Activated T-cell treated with anti-CD3 and anti-CD28 coated beads, Interleukin-2, amount 50 U/mL, for 4 hours (primary cell): ENCODE measurements at places on chromosomes 16 and 17.

- no peak for DNase-seq
Observed at GRCh38 chr17:1286379-1287106, 7.1 kb downstream of the TRARG1 start.

DNA sequence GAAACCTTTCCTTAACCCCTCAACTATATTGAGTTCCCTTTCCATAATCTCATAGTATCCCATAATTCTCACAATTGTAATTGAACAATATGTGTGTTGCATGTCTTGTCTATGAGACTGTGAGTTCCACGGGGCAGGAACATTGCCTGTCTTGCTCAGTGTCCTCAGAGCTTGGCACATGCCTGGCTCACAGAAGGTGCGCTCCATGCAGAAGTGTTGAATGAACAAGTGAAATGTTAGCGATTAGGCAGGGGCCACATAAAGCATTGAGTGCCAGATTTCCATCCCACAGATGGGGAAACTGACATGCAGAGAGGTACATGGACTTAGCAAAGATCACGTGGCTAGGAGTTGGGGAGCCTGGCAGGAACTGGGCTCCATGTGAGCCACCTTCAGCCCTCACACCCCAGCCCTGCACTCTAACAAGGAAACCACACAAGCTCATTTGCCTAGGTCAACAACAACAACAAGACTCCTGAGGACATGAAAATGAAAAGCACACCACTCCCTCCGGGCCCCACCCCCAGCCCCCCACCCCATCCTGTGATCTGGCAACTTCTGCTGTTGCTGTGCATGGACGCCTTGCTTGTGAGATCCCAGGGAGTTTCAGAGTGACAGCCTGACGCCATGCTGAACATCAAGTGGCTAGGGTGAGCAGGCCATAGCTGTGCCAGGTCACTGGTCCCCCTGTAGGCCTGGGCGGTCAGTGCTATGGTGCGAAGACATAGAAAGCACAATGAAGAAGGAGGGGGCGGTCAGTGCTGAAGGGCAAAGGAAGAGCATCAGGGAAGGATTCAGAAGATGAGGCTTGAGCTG, 5.0 kb downstream of the PIK3R5 start:
- DNase-seq, result no peak

GRCh38 chr16:57166951-57167350, 18.9 kb downstream of the PSME3IP1 start:
- no peak for DNase-seq

- no peak for DNase-seq
Observed at GRCh38 chr17:180381-181244, 837 bp downstream of the DOC2B start.

- DNase-seq, result no peak
Observed at GRCh38 chr17:10169290-10169689, 29.1 kb downstream of the GAS7 start.

GRCh38 chr17:80969030-80969673, 22.5 kb upstream of the CHMP6 start:
- DNase-seq, result no peak

DNA sequence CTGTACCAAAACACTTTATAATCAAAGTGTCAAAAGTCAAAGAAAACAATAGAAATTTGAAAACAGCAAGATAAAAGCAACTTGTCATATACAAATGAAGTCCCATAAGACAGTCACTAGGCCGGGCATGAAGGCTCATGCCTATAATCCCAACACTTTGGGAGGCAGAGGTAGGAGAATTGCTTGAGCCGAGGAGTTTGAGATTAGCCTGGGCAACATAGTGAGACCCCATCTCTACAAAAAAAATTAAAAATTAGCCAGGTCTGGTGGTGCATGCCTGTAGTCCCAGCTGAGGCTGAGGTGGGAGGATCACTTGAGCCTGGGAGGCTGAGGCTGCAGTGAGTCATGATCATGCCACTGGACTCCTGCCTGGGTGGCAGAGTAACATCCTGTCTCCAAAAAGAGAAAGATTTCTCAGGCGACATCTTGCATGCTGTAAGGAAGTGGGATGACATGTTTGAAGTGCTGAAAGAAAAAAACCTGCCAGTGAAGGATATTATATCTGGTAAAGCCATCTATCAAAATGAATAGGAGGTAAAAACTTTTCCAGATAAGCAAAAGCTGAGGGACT, 98.7 kb upstream of the NACA2 start:
- no peak for DNase-seq

DNA sequence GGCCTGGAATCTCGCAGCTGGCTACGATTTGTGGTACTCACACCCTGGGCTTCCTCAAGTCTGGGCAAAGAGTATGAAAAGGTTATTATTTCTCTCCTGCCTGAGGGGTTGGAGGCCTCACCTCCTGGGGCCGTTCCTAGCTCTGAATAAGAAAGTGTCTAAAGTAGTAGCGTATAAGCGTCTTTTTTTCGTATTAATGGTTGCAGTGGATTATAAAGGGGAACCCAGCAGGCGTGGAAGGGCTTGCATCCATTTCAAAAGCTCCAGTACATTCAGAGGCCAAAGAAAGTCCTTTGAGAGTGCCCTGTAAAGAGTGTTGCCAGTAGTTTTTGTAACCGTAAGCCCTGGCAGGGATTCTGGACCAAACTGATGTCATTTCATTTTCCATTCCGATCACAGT, 72.2 kb upstream of the MPHOSPH6 start:
- DNase-seq, result no peak

DNA sequence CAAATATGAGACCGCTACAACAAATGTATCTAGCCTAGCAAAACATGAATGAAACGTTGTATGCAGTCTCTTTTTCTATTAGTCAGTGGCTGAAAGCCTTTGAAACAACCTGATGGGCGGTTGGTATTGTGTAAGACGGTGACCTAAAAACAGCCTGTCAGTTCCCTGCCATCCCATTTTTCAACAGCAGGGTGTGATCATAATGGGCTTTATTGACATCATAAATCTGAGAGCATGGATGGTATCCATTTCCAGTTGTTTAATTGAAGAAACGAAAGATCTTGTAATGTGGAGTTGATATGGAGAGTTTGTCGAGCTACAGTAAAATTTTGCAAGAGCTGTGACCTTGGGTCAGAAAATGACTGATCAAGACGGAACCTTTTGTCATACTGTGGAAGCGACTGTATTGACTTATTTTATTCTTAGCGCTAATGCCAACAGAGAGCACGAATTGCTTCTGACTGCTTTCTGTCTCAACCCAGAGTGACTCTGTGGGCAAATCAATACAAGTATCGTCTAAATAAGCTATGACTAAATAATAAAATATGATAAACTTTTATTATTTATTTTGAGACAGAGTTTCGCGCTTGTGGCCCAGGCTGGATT, 12.3 kb upstream of the MEIOB start:
- no peak for DNase-seq

DNA sequence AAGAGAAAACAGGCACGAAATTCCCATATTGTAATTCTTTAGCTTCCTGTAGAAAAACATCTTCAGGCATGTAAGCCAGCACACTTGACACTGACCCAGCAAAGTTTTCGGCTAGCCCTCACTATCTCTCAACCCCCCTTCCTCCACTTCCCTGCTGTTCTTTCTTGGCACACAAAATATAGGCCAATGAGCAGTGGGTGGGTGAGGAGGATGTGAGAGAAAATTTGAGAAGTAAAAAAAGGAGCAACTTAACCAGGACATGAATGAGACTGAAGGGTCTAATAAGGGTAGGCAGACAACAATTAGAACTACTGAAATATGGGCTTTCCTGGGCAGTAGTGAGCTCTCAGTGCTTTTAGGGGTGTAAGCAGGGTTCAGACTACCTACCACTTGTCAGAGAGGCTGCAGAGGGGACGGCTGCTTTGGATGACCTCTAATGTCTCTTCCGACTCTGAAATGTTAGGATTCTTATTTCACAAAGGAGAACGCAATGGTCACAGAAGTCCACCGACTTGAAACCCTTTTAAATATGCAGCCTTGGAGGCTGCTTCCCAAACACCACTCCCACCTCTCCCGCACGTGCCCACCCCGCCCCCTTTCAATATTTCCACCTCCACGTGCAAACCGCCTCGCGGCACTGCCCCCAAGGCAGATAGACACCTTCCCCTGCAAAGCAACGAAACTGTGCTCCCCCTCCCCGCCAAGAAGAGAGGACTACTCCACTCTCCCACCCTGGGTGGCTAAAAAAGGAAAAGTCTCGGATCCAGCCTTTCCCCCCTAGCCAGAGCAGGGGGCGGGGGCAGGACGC, 889 bp downstream of the MBTD1 start:
- no peak for DNase-seq

DNA sequence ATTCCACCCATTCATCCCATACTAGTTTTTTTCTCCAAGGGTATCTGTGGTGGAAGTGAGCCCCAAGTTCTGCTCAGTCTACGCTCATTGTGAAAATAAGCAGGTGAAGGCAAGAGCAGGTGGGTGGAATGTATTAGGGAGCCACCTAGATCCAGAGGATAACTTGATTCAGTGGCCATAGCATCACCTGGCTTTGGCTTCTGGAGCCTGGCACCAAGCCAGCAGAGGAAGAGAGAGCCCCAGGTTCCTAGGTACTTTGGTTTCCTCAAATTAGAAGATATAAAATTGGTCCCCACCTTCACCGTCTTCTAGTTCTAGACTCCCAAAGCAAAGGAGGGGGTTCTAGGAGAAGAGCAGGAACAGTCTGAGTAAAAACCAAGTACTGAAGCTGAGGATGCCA, 4.1 kb downstream of the FXR2 start:
- DNase-seq, result no peak

DNA sequence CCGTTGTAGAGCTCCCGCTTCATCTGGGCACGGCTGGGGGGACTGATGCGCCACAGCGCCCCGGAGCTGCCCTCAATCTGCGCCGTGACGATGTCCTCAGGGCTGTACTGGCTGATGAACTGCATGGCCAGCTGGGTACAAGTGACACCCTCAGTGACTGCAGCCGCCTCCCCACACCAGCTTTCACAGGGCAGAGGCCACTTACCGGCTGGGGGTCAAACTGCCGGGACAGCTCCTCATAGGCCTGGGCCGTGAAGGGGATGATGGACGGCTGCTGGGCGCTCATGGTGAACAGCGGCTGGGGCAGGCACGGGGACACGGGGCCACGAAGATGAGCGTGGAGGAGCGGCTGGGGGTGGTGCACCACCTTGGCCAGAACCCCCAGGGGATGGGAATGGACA, 10.3 kb downstream of the CTU2 start:
- no peak for DNase-seq

GRCh38 chr17:66468241-66469087, 166.1 kb downstream of the PRKCA start:
- DNase-seq, result no peak

- no peak for DNase-seq
Observed at GRCh38 chr16:54602666-54603065, 316.1 kb upstream of the IRX3 start.

- DNase-seq, result no peak
Observed at GRCh38 chr17:42441371-42442195, 17.1 kb upstream of the ATP6V0A1 start.

- no peak for DNase-seq
Observed at GRCh38 chr16:13915033-13915635, 4.8 kb upstream of the ERCC4 start.

DNA sequence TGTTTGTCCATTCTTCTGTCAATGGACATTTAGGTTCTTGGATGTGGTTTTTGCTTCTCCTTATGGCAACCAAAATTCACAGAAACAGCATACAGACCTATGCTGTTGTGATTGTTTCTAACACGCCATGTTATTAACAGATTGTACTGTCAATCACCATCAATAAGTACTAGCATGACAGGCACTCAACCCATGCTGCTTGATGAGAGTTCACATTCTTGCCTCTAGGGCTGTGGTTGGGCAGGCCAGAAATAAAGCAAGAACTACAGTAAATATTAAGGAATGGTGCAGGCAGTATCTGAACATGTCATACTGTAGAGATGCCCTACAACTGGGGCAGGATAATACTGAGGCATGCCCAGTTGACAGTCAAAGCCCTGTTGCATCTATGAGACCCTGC, 171.2 kb upstream of the ZFHX3 start:
- DNase-seq, result no peak

DNA sequence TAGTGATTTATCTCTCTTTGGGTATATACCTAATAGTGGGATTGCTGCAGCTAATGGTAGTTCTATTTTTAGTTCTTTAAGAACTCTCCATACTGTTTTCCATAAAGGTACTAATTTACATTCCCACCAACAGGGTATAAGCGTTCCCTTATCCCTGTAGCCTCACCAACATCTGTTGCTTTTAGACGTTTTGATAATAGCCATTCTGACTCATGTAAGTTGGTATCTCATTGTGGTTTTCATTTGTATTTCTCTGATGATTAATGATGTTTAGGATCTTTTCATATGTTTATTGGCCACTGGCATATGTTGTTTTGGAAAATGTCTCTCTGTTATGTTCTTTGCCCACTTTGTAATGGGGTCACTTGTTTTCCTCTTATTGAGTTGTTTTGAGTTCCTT, 88.5 kb upstream of the ZNF267 start:
- DNase-seq, result no peak

GRCh38 chr17:7515911-7516610, 31.9 kb downstream of the POLR2A start:
- DNase-seq, result no peak

- DNase-seq, result no peak
Observed at GRCh38 chr16:72198771-72199201, 26.8 kb upstream of the PMFBP1 start.

- no peak for DNase-seq
Observed at GRCh38 chr17:44007346-44008204, 3.2 kb downstream of the NAGS start.

DNA sequence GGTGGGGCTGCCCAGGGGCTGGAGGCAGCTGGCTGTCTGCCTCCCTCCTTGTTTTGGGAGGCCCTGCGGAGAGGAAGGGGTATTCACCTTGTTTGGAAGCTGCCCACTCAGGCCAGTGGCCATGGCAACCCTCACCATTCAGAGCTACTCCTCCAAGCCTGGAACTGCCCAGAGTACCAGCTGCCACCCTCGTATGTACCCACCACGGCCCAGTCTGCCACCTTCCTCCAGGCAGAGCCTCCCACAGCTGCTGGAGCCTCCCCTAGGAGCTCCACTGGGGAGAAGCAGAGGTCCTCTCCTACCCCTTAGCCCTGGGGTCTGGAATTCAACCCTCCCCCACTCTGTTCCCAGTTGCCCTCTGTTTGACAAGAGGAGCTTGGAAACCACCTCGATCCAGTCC, 90.7 kb downstream of the AXIN2 start:
- DNase-seq, result no peak

GRCh38 chr17:27049104-27049784, 244.7 kb upstream of the WSB1 start:
- no peak for DNase-seq

- no peak for DNase-seq
Observed at GRCh38 chr16:82240111-82240510, 70.1 kb upstream of the MPHOSPH6 start.
